Hematopoietic multipotent progenitor cell treated with erythropoietin and hydrocortisone succinate and interleukin-3 and kit ligand, for 17 days (in vitro differentiated cells): ENCODE measurements at places on chromosomes 12 and 14.

DNA sequence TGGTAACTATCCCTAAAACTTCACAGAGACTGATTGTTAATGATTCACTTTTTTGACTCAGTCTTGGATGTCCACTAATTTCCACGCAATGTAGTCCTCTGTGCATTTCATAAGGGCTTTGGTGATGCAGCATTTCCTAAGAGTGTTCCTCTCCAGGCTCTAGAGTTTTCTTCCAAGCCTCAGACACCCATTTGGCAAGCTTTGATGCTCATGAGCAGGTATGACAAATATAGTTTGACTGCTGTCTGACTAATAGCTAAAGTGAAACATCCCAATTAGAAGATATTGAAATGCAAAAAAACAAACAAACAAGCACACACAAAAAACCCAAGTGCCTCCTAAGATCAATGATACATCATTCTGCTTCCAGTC, 1.5 kb upstream of the VAMP1 start:
- no peak for DNase-seq

GRCh38 chr12:6540181-6540877, 6.0 kb downstream of the GAPDH start:
- peak; percentile 35 for DNase-seq

DNA sequence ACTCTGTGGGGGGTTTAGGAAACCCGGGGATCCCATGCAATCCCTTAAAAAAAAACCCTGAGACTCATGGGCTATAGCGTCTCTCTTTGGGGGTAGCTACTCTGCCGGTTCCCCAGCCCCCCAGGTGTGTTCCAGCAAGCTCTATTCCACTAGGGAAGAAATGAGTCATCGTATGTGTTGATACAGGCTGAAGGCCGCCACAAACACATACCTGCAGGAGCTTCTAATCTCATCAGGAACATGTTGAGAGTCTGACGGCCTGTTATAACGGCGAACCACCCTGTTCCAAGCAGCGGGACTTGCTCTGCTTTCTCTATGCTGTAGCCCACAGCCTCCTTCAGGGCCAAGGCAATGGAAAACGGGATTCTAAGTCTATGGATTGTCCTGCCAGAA, 977 bp upstream of the KRT5 start:
- no peak for DNase-seq

DNA sequence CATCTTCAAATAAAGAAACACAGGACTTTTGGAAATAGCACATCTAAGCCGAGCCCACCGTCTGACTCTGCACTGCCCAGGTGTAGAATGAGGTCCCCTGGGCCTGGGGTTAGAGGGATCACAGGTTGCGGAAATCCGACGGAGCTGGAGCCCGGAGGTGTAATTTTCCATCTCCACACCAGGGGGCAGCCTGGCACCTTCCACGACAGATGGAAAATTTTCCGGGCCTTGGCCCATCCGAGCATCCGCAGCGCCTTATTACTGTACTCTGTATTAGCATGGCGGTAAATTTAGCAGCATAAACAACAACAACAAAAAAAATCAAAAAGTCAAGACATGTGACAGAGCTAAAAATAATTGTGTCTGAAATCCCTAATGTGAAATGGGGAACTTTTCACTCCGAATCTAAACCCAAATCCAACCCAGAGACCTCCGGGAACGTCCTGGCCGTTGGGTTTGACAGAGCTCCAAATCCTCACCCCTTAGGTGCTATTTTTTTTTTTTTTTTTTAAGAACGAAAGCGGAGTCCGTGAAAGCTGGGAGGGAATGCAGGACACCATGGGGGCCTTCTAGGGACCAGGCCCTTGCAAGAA, 93.9 kb downstream of the KSR2 start:
- DNase-seq, result peak; percentile 33

- DNase-seq, result no peak
Measured at GRCh38 chr12:97132270-97132669, 225.2 kb downstream of the NEDD1 start.

DNA sequence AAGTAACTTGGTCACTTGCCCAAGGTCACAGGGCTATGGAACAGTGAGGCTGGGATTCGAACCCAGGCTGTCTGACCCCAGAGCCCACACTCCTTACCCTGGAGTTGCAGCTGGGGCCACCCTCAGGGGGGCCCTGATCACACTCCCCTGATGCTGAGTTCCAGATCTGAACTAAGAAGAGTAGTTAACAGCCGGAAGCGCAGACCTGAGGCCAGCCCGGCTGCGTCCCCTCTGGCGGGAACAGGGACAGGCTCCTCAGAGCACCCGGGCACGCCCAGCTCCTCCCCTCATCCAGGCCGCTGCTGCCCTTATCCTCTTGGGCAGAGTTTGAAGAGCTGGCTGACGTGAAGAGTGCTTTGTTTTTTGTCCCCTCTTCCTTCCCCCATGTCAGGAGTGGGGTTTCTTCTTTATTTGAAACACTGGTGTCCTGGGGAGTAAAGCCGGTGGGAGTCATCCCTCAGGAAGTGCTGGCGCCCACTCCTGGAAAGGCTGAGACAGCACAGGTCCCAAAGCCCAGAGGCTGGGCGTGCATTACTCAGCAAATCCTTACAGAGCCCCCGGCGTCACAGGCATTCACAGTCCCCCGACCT, 8.7 kb downstream of the PHB2 start:
- DNase-seq, result peak; percentile 81

DNA sequence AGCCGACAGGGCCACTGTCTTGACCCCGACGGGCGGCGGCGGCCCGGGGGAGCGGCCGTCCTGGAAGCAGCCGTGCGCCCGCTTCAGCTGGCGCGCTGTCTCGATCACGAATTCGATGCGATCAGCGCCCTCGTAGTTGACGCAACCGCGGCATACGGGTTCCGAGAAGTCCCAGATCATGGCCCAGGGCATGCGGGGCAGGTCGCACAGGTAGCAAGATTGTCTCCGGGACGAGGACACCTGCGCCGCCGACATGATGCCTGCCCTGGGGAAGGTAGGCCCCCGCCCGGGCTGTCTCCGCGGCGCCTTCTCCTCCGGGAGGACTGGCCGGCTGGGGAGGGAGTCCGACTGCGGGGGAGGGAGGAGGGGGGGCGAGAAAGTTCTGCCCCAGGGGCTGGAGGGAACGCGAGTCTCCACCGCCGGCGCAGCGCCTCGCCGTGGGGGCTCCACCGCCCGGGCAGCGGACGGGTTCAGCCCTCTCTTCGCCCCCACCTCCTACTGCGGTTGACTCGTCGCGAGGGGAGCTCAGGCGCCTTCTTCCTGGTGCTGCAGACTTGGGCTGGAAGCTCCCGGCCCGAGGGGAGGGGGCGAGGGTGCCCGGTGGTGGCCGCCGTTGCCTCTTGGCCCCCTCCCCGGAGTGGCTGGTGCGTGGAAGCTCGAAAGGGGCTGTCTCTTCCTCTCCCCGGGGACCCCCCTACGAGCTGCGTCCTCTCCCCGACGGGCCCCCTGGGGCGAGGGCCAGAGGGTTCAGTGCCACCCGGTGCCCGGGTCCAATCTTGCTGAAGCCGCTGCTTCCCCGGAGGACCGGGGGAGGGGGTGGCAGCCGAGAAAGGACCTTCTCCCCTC, 747 bp downstream of the IRF2BPL start:
- peak; percentile 55 for DNase-seq

GRCh38 chr14:58280954-58281787, 17.2 kb upstream of the ARID4A start:
- DNase-seq, result peak; percentile 40

DNA sequence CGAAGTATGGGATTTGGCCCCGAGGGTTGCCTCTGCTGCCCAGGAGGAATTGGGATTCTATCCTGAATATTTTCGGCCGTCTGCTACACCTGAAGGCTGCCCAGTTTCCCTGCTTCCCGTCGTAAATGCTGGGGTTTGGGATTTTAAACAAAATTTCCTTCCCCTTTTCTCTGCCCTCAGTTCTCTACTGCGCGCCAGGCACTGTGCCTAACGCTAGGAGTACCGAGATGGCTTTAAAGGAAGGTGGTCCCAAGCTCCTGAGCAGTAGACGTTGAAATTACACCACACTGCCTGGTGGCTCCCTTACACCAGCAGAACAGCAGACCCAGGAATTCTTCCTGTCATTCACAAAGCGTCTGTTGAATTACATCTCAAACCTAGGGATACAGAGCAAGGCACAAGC, 566 bp upstream of the PRDM4 start:
- no peak for DNase-seq

- DNase-seq, result no peak
Measured at GRCh38 chr14:75453817-75454434, 26.1 kb downstream of the JDP2 start.

DNA sequence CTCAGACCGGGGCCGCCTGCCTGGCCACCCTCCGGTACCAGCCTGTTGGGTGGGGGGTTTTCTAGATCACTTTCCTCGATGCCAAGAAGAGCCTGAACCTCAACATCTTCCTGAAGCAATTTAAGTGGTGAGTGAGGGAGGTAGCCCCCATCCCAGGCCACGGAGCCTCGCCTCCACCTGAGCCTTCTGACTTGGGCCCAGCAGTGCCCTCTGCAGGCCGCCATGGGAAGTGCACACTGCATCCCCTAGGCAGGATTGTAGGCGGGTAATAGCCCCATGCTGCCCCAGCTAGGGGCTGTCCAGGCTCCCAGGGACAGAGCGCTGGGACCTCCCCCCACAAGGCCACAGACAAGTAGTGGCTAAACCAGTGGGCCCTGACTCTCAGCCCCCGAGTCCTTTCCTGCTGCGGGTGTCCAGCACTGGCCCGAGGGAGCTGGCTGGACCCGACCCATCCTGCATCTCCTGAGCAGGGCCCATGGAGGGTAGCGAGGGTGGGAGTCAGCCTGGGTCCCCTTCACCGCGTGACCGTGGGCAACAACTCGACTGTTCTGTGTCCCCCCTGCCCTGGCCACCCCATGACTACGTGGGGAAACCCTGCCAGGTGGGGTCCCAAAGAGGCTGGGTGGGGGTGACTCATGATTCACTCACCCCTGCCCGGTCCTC, 15.3 kb upstream of the ADSS1 start:
- peak; percentile 84 for DNase-seq

GRCh38 chr12:103727638-103728037, 113.4 kb downstream of the NT5DC3 start:
- DNase-seq, result no peak

DNA sequence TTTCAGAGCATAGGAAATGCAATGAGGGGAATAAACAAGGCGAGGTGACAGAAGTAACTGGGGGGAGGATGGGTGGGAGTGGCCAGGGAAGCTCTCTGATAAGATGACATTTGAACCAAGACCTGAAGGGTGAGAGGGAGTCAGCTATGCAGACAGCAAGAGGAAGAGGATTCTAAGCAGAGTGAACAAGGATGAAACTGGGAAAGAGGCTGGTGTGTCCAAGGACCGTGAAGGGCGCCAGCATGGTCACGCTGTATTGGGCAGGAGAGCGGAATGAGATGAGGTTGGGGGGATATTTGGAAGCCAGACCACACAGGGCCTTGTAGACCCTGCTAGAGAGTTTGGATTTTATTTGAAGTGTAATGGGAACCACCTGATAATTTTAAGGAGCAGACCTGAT, 10.5 kb upstream of the PPP1R1A start:
- no peak for DNase-seq

DNA sequence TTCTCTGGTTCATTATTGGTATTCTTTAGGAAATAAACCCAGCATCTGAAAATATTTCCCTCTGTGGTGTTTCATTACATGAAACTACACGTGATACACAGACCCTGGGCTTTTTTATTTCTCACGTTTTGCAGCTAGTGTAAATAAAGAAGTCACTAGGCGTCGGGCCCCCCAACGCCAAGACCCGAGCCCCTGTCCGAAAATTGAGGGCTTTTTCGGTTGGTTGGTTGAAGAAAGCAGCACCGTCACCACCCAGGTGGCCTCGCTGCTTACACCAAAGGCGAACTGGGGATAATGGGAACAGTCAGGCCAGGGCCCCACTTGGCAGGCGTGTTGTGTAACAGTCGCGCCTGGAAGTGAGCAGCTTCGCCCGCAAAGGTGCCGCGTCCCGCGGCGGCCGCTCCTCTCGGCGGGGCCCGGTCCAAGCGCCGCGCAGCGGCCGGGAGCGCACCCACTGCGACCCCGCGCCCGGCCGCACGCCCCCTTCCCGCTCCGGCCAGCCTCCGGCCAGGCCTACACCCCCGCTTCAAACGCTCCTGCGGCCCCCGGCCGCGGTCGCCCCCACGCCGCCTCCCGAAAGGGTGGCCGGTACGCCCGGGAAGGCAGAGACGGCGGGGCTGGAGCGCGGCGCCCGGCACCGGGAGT, 1.2 kb downstream of the DUSP16 start:
- DNase-seq, result no peak

GRCh38 chr14:51780741-51781140, 79.7 kb upstream of the GNG2 start:
- DNase-seq, result no peak

DNA sequence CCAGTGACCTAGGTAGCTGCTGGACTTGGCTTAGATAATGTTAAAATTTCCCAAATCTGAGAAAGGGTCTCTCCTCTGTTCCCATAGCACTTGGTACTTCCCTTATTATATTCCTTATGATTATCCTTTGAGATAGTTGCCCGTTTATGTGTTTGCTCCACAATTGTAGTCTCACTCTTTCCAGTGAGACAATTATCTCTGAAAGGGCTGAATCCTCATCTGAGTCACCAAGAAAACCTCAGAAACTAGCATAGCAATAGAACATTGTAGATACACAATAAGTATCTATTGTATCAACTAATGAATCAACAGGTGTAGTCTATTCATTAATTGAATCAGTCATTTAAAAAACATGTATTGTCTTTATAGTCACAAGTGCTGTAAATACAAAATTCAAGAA, 119.1 kb upstream of the FAR2 start:
- no peak for DNase-seq

GRCh38 chr12:107448198-107448597, 237.4 kb upstream of the PWP1 start:
- DNase-seq, result no peak

GRCh38 chr14:52473557-52473956, 78.7 kb downstream of the TXNDC16 start:
- DNase-seq, result no peak

DNA sequence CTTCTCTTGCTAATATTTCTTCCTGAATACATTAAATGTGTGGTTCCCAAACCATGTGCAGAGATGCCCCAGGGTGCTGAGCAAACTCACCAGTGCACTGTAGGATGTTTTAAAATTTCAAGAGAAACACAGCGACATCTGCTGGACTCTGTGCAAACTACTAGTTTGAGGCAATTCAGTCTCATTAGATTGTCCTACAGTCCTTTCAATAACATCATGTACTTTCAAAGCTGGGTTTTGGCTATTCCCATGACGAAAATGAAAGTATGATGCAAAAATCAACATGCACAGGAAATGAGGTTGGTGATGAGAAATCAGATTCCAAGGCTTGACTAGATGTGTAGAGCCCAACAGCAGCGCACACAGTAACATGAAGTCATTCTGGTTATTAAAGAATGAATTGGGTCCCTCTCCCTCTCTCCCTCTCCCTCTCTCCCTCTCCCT, 66.3 kb downstream of the CLIP1 start:
- DNase-seq, result peak; percentile 79

- DNase-seq, result no peak
Measured at GRCh38 chr14:102013669-102014200, 49.4 kb downstream of the DYNC1H1 start.

- DNase-seq, result peak; percentile 52
Measured at GRCh38 chr12:124036657-124037109, 63.7 kb downstream of the ZNF664 start.

GRCh38 chr14:97230051-97230450, 432.9 kb downstream of the VRK1 start:
- no peak for DNase-seq
